Esophagus mucosa (tissue), 1 donor: ENCODE measurements at places on chromosomes 7 and 10. TPM values are rescaled to one million over a fixed set of nuclear protein-coding genes. Genes with fewer than 3 reads are reported as not detected.

Gene RBM28
- total RNA-seq: 23.3 TPM

Gene STEAP2
- 2.4 TPM for total RNA-seq

- no peak for ATAC-seq
Observed at GRCh38 chr7:153772966-153773365, 279.2 kb upstream of the DPP6 start.

GRCh38 chr10:86535132-86535882, 13.7 kb upstream of the WAPL start:
- peak; percentile 96 for ATAC-seq

DNA sequence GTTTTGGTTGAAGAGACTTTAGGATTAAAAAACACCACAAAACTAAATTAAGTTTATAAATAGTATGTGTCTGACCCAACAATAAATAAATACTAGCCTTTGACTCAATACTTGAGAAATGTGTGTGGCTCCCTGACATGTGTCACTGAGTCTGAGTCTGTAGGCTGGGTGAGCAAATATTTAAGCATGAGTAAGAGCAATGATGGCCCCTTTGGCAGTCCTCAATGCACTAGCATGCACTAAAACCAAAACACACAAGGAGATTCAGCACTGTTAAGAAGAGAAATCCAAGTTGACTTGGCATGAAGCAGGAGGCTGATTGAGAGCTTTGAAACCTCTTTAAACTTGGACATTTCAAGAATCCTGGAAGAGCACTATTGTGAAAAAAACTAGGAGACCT, 37.1 kb downstream of the CCDC71L start:
- ATAC-seq: peak; percentile 86

GRCh38 chr7:75756991-75757676, 14.9 kb downstream of the CCL26 start:
- ATAC-seq: no peak

GRCh38 chr10:77350711-77351119, 286.9 kb downstream of the KCNMA1 start:
- ATAC-seq: peak; percentile 99

- ATAC-seq: no peak
Observed at GRCh38 chr10:16933783-16934182, 116.6 kb upstream of the RSU1 start.

DNA sequence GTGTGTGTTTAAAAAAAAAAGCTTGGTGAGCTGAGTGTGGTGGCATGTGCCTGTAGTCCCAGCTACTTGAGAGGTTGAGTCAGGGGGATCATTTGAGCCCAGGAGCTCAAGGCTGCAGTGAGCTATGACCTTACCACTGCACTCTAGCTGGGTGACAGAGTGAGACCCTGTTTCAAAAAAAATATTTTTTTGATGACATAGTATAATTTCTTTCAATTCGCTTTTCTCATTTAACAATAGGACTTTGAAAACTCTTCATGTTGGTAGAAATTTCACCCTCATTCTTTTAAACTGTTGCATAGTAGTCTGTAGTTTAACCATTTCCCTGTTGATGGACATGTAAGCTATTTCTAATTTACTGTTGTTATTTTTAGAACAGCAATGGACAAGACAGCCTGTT, 55.7 kb upstream of the EXOC6 start:
- ATAC-seq: no peak

DNA sequence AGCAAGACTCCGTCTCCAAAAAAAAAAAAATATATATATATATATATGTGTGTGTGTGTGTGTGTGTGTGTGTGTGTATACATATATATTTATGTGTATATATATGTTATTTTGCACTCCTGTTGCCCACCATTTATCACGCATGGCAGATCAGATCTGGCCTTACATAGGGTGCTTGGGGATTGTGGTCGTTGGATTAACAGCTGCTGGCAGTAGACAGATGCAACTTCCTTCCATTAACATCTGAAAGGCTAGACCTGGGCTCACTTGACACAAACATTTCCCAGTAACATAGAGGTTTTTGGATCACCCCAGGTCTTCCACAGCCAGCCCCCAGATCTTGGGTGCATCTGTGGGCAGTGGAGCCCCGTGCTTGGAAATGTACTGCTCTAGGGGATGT, 40.8 kb upstream of the DLD start:
- no peak for ATAC-seq

DNA sequence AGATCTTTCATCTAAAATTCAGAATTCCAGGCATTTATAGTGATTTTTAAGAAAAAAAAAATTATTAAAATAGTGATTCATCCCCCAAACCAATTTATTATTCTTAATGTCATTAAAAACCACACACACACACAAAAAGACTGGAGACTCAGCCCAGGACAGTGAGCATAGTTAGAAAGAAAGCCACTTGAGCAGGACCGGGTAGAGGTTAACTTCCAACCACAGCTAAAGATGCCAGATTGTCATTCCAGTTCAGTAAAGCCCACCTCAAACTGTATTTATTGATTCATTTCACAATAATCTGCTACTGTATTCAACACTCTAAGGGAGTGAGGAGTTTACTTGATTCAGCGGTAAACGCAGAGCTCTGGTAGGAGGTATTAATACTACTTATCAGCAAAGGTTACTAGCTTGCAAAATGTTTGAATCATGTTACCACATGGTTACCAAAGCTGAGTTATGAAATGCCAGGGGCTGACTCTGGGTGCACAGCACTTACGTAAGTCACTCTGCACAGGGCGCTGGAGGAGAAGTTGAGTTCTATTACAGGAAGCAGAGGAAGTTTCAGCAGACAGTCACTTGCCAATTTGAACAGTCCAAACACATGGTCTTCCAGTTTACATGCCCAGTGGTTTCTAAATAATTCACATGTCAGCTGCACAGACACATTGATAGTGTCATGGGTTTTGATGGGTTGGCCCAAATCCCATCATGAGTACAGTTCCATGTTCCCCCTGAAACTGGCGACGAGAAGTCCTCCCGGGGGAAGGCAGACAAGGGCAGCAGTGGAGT, 64.6 kb downstream of the KLF6 start:
- peak; percentile 81 for ATAC-seq

DNA sequence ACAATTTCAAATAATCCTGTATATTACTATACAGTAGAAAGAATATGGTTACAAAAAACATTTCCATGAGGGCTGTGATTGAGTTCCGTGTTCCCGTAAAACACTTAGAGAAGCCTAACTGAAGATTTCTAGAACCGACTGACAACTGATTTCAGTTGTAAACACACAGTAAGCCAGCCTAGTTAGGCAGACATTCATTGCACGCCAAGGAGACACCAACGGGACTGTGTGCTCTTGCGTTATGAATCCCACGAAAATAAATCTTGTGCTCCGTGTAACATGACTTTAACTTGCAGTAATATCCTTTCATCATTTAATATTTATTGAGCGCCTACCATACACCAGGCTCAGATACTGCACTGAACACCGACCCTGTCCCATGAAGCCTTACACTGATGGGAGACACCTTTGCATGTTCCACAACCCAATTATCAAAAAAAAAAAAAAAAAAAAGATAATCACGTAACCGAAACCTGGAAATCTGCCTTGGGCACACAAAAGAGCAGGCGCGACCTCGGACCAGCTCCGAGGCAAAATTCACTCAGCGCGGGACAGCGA, 420 bp upstream of the KLHL7 start:
- ATAC-seq: no peak

GRCh38 chr10:19968745-19969144, 152.5 kb downstream of the PLXDC2 start:
- ATAC-seq: no peak

- no peak for ATAC-seq
Observed at GRCh38 chr7:33432821-33433220, 303.5 kb downstream of the BBS9 start.

DNA sequence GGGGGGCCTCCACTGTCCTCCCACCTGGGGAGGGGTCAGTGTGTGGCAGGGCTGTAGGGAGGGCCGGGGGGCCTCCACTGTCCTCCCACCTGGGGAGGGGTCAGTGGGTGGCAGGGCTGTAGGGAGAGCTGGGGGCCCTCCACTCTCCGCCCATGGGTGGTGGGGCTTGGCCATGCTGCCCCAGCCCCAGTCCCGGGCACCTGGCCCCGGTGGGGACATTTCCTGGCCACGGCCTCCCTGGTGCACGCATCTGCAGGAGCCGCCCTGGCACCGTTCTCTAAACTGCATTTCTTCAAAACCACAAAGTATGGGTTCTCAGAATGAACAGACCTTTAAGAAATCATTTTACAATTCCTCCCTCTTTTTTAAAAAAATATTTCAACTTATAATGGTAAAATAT, 89.3 kb upstream of the PDGFA start:
- no peak for ATAC-seq
